Thymus (tissue), 14 donors: ENCODE measurements at places on chromosomes 4 and X. TPM values are rescaled to one million over a fixed set of nuclear protein-coding genes. Genes with fewer than 3 reads are reported as not detected.
A peak's percentile ranks its signal among the peaks of the same experiment; 100 is the strongest.

CT83 gene
- polyA plus RNA-seq, result not detected

FGFR3 gene
- 13.2 TPM for polyA plus RNA-seq

NXF2B gene
- polyA plus RNA-seq, result 0.09 TPM

USP17L21 gene
- polyA plus RNA-seq, result not detected

GJB1 gene
- polyA plus RNA-seq, result 0.11 TPM

SGMS2 gene
- polyA plus RNA-seq, result 1.2 TPM

MYOZ2 gene
- 0.98 TPM for polyA plus RNA-seq

GTPBP6 gene
- 64.9 TPM for polyA plus RNA-seq

DNA sequence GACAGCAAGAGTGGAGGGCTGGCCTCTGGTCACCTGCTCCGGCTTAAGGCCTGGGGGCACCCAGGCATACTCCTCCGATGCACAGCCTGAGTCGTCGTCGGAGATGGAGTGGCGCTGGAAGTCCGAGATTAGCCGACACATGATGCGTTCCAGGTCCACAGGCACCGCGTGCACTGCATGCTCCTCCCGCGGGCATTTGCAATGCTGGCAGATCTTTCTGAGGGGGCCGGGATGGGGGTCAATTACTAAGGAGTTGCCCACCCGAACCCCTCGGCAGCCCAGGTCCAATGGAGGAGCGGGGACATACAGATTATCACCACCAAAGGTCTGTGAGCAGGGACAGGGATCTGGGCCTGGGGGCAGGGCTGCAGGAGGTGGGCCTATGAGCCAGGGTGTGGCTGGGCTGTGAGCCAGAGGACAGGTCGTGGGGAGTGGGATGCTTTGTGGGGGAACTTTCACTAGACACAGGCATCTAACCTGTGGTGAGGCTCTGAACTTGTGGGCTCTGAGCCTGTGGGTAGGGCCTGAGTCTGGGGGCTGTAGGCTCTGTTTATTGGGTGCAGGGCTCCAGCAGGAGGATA lies 2.4 kb downstream of the PRICKLE3 start:
- H3K27me3 ChIP-seq, result no peaks in the 10 kb centered on the region
- H3K36me3 ChIP-seq, result peaks cover 12% of the 10 kb centered on the region
- peaks cover 21% of the 10 kb centered on the region for H3K4me1 ChIP-seq
- no peak overlapping the region for H3K27ac ChIP-seq

DNA sequence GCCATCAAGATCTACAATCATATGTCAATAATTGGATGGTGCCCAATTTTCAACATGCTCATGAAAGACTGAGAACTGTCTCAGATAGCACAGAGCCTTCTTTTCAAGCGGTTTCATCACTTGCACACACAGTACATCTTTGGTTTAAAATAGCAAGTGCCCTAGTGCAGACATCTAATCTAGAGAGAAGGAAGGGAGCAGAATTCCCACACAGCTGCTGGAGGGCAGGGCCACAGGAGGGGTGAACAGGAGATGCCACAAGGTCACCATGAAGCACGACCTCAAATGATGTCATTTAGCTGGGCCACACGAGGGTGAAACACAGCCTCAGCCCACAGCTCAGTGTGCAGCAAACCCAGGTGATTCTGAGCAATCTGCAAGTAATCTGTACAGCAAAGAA lies 24.3 kb downstream of the LEF1 start:
- no peak overlapping the region for H3K27ac ChIP-seq
- H3K4me3 ChIP-seq, result no peak overlapping the region
- DNase-seq, result no peak
- H3K27me3 ChIP-seq, result no peaks in the 10 kb centered on the region
- H3K4me1 ChIP-seq, result peaks cover 54% of the 10 kb centered on the region

DNA sequence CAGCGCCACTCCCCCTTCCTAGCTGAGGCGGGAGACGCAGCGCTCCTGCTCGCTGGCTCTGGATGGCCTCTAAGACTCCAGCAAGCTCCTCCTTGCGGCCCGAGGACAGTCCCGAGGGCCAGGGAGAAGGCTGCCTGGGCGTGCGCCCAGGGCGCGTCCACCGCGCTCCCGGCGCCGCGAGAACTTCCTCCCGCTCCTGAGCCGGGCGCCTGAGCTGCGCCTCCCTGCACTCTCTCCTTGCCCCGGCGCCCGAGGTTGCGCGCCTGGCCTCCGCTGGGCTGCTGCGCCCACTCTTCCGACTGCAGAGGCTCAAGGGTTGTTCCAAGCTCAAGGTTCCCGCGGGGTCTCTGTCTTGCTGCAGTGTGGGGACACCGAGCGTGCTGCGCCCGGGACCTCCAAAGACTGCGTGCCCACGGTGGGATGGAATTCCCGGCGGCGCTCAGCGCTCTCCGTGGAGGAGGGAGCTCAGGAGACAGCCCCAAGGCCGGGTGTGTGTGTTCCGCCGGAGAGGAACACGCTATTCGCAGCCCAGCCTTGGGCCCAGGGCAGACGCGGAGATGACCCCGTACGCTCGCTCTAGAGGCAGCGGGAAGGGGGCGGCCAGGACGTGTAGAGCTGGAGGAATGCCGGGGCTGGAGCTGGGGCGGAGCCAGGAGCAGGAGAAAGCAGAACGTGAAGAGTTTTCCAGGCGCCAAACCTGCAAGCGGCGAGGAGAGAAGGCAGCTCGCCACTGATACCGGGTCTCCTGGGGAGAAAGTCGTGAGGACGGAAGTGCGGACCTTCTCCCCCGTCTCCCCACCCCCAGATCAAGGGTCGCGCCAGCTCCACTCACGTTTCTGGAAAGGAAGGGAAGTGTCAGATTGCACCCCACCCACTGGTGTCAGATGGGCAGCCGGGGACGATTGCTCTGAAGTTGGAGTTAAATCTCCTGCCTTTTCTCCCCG lies at the start of gene ARHGAP6:
TSS of gene ARHGAP6 (minus strand) at position 753 of the 944 bp plus-strand sequence. CDS start 1,092 bp downstream, outside the sequence.
- DNase-seq, result no peak
- H3K27me3 ChIP-seq, result peaks cover 41% of the 10 kb centered on the region
- peak within 1 kb of the TSS; percentile 10 for H3K4me3 ChIP-seq
- no peaks in the 10 kb centered on the region for H3K36me3 ChIP-seq
- no peak within 1 kb of the TSS for H3K27ac ChIP-seq
- no peaks in the 10 kb centered on the region for H3K4me1 ChIP-seq

DNA sequence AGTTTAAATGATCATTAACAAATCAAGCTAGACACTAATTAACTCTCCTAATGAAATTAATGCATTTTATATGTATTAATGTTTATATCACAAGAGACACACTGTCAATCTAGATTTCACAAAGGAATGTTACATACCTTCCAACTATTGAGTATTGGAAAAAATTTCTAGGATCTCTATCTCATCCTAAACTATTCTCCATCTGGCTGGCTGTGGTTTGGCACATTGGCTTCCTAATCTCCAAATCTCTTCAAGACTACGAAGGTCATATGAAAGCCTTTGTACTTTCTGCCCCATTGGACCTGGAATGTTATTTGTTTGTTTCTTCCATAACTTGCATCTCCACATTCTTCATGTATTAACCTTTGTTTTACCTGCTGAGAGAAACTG lies 1160.0 kb downstream of the ADGRL3 start:
- H3K27ac ChIP-seq, result no peak overlapping the region
- DNase-seq, result no peak
- no peaks in the 10 kb centered on the region for H3K36me3 ChIP-seq

DNA sequence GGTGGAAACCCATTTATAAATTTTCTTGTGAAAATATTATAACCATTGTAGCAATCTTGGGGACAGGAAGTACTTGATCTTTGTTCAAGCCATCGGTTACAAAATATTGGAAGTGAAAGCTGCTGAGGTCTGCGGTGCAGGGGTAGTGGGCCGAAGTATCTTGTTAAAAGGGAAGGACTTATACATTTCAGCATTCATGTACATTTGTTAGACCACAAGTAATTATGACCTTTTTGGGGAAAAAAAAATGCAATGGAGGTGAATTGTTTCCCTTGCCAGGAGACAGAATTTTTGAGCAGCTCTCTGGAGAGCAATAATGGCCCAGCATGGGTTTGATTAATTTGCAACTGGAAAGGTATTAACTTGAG lies 121.3 kb downstream of the EGF start:
- no peak for DNase-seq
- no peak overlapping the region for H3K27ac ChIP-seq
- H3K4me3 ChIP-seq, result no peak overlapping the region
- H3K4me1 ChIP-seq, result no peaks in the 10 kb centered on the region
- no peaks in the 10 kb centered on the region for H3K27me3 ChIP-seq
- no peaks in the 10 kb centered on the region for H3K36me3 ChIP-seq

DNA sequence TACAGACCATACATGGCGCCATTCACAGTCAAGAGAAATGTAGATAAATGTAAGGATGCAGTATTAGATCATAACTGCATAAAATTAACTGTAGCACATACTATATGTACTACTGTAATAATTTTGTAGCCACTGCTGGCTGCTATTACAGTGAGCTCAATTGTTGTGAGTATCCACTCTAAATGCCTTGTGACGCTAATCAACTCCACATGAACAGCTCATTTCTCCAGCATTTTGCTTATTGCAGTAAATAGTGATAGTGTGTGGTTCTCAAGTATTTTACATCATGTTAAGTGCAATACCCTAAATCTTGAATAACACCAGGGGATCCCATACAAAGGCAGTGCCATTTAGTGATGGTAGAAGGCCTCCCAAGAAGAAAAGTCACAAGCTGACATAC lies 21.2 kb downstream of the FGFBP1 start:
- H3K36me3 ChIP-seq, result no peaks in the 10 kb centered on the region
- no peak overlapping the region for H3K27ac ChIP-seq
- no peak for DNase-seq
- H3K4me1 ChIP-seq, result no peaks in the 10 kb centered on the region
- H3K4me3 ChIP-seq, result no peak overlapping the region
- H3K27me3 ChIP-seq, result peaks cover 2% of the 10 kb centered on the region

GRCh38 chrX:1400049-1400448 lies 8.1 kb upstream of the SLC25A6 start:
- H3K36me3 ChIP-seq, result peaks cover 48% of the 10 kb centered on the region
- H3K4me1 ChIP-seq, result no peaks in the 10 kb centered on the region
- no peaks in the 10 kb centered on the region for H3K27me3 ChIP-seq
- DNase-seq, result no peak
- H3K27ac ChIP-seq, result no peak overlapping the region
- no peak overlapping the region for H3K4me3 ChIP-seq

GRCh38 chrX:103774070-103774642 lies 2.5 kb upstream of the PLP1 start:
- no peaks in the 10 kb centered on the region for H3K36me3 ChIP-seq
- no peak for DNase-seq
- no peaks in the 10 kb centered on the region for H3K27me3 ChIP-seq
- no peak overlapping the region for H3K4me3 ChIP-seq
- H3K27ac ChIP-seq, result no peak overlapping the region
- no peaks in the 10 kb centered on the region for H3K4me1 ChIP-seq

DNA sequence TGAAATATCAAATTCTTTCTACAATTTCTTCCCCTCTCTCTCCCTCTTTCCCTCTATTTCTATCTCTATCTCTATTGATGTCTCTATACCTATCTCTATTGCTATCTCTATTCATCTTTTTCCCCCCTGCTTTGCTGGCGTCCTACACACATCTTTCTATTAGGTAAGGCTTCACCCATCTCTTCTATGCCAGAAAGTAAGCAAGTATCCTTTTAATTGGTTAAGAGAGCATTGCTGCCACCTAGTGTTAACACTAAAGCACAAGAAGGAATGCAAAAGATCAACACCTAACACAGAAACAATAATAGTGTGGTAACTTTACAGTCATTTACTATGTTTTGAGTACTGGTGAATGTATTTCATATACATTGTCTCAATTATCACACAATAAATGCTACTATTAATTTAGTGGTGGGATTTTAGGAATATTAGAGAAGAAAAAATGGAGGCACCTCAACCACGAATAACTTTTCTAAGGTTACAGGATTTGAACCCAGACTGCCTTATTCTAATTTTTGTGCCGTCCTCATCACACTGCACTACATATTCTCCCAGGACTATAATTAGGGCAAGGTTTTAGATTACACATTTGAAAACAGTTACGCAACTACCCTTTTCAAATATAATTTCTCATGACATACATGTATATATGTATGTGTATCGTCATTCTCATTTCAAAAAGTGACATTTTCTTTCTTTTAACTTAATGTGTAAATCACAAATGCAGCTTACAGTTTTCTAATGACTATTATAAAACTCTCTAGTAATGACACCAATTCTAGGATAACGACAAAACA lies 3.7 kb upstream of the C4orf36 start:
- no peak overlapping the region for H3K4me3 ChIP-seq
- H3K27ac ChIP-seq, result no peak overlapping the region
- H3K27me3 ChIP-seq, result no peaks in the 10 kb centered on the region
- DNase-seq, result peak; percentile 56

- no peak for DNase-seq
- no peaks in the 10 kb centered on the region for H3K4me1 ChIP-seq
- H3K36me3 ChIP-seq, result peaks cover 42% of the 10 kb centered on the region
- H3K27me3 ChIP-seq, result no peaks in the 10 kb centered on the region
These were observed 22.6 kb downstream of the LAMP2 start for GRCh38 chrX:120446498-120446897.

GRCh38 chrX:70455366-70456202 lies 10.9 kb downstream of the DLG3 start:
- no peaks in the 10 kb centered on the region for H3K36me3 ChIP-seq
- no peak for DNase-seq
- H3K27me3 ChIP-seq, result no peaks in the 10 kb centered on the region

GRCh38 chr4:150089732-150090131 lies 11.5 kb downstream of the DCLK2 start:
- no peak overlapping the region for H3K27ac ChIP-seq
- H3K4me1 ChIP-seq, result no peaks in the 10 kb centered on the region
- no peaks in the 10 kb centered on the region for H3K36me3 ChIP-seq
- H3K27me3 ChIP-seq, result no peaks in the 10 kb centered on the region
- DNase-seq, result no peak
- no peak overlapping the region for H3K4me3 ChIP-seq

DNA sequence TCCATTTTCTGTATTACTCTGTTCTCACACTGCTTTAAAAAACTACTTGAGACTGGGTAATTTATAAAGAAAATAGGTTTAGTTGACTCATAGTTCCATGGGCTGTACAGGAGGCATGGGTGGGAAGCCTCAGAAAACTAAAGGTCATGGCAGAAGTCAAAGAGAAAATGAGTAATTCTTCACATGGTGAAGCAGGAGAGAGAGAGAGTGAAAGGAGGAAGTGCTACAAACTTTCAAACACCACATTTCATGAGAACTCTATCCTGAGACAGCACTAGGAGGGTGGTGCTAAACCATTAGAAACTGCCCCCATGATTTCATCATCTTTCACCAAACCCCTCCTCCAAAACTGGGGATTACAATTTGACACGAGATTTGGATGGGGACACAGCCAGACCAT lies 108.0 kb upstream of the PBDC1 start:
- no peaks in the 10 kb centered on the region for H3K27me3 ChIP-seq
- H3K36me3 ChIP-seq, result no peaks in the 10 kb centered on the region
- no peak overlapping the region for H3K4me3 ChIP-seq
- no peak overlapping the region for H3K27ac ChIP-seq

- H3K4me3 ChIP-seq, result no peak overlapping the region
- no peaks in the 10 kb centered on the region for H3K27me3 ChIP-seq
- H3K36me3 ChIP-seq, result no peaks in the 10 kb centered on the region
- no peaks in the 10 kb centered on the region for H3K4me1 ChIP-seq
- DNase-seq, result no peak
These were observed 210.0 kb downstream of the KLHL4 start for GRCh38 chrX:87727620-87728019.

DNA sequence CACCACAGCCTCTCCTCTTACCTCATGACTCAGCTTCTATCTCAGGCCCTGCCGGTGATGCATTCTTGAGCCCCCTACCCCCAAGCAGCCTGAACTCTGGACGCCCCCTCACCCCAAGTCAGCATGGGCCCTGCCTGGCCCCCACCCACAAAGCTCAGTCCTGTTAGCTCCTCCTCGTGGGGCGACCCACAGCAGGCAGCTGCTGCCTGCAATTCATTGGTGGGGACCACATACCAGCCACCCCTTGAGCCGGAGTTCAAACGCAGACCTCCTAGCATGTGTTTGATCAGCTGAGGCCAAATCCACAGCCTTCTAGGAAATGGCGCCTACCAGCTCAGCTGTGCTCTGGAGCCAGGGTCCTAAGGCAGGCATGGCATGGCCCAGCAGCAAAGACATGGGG lies 111.8 kb downstream of the EFNB1 start:
- H3K4me3 ChIP-seq, result no peak overlapping the region
- no peaks in the 10 kb centered on the region for H3K36me3 ChIP-seq
- no peak overlapping the region for H3K27ac ChIP-seq
- no peaks in the 10 kb centered on the region for H3K27me3 ChIP-seq
- no peaks in the 10 kb centered on the region for H3K4me1 ChIP-seq
